ENCODE measurements at places on chromosomes 1 and 21. TPM values are rescaled to one million over a fixed set of nuclear protein-coding genes. Genes with fewer than 3 reads are reported as not detected.

AGBL4 gene
- 1.2 TPM for polyA plus RNA-seq

DNA sequence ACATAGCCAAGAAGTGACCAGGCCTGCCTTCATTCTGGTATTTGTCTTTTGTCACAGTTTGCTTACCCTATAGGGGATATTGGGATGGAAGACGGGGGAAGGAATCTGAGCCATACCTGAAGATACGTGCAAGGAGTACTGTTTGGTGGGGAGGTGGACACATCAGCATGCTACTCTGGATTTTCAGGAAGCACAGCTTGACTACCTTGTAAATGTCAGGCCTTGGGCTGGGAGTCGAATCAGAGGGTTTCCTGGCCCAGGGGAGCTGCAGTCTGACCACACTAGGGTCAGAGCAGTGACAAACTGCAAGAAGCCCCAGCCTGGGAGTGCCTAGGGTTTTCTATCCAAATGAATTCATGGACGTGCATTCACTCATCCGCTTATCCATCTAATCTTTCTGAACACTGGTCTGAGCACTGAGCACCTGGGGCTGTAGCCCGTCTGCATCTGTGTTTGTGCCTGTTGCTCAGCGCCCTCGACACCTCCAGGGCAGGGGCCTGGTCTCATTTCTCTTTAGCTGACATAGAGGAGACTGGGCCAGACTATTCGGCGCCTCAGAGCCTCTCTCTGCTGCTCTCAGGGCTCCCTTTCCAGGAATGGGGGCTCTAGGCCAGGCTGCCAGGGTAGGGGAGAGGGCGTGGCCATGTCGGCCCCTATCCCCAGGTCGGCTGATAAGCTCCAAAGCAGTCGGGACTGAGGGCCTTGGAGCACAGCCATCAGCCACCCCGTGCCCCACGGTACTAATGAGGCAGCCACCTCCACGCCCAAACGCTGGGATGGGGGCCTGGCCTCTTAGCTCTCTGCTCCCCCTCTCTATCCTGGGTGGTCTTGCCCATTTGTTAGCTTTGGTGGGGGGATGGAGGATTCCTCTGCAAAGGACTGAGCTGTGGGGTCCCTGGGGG is 47.0 kb upstream of the SLC2A1 start:
- no peak for DNase-seq

DNA sequence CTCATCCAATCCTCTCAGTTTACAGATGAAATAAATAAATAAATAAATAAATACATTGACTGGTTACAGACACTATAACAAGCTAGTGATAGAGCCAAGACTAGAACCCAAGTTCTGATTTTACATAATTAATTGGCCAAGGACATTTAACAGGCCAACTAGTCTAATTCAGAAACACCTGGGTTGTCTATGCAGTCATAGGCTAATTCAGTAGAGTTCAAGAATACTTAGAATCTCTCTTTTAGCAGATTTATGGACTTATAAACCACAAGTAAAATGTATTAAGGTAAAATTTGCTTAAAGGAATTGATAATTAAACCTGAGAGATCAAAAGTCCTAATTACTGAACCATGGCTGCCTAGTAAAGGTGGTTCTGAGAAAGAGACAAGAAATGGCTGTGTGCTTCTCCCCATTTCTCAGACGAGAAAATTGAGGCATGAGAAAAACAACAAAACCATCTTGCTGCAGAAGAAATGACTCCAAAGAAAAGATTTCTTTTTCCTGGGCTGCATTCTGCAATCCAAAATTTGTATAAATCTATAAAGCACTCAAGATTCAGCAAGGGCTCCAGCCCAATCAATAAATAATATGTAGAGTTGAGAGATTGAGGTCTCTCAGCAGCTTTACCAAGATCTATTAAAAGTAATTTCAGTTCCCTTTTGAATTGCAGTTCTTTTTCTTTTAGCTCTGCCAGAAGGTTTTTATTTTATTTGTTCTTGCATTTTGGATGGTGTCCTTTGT is 98.3 kb downstream of the DUSP10 start:
- no peak for DNase-seq

DNA sequence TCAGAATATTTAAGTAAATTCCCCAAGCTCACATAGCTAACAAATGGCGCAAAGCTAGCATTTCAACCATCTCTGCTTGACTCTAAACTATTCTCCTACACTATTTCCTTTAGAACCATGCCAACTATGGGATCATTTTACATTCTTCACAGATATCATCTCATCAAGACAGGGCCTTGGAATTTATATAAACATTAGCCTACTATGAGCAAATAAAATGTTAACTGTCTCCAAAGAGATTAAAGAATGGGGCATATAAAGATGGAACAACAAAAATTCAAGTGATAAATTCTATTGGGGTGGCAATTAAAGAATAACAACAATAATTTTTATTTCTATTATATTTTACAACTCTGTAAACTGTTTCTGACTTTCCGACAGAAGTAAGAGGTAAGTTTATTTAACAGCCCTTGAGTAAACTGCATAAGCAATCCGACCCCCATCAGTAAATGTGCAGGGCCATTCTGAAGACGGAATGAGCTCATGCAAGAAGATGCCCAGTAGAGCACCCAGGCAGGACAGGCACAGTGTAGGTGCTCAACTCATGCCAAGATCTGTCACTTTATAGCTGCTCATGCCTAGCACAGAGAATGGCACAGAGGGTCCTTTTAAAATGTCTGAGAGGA is 261.9 kb downstream of the VAV3 start:
- no peak for DNase-seq

- DNase-seq = no peak
Measured at GRCh38 chr1:88979054-88979748, 13.2 kb downstream of the KYAT3 start.

- DNase-seq = no peak
Measured at GRCh38 chr1:111602302-111602701, 17.3 kb upstream of the RAP1A start.
